Neural crest cell (in vitro differentiated cells): ENCODE measurements at places on chromosomes 3 and 15. TPM values are rescaled to one million over a fixed set of nuclear protein-coding genes. Genes with fewer than 3 reads are reported as not detected.

Gene TEX55
- total RNA-seq = not detected in 2 replicates

Gene SEMA6D
- 11.1 and 11.8 TPM in 2 replicates for total RNA-seq

Gene SOX14
- 0.18 and 0.37 TPM in 2 replicates for total RNA-seq

Gene CHL1
- total RNA-seq = 0.14 and 0.44 TPM in 2 replicates

GRCh38 chr3:189137416-189137815 is 34.4 kb upstream of the TPRG1 start:
- H3K27ac ChIP-seq = no peak overlapping the region
- H3K36me3 ChIP-seq = no peaks in the 10 kb centered on the region
- peaks cover 4% of the 10 kb centered on the region for H3K4me1 ChIP-seq
- peaks cover 2% of the 10 kb centered on the region for H3K27me3 ChIP-seq
- DNase-seq = no peak

DNA sequence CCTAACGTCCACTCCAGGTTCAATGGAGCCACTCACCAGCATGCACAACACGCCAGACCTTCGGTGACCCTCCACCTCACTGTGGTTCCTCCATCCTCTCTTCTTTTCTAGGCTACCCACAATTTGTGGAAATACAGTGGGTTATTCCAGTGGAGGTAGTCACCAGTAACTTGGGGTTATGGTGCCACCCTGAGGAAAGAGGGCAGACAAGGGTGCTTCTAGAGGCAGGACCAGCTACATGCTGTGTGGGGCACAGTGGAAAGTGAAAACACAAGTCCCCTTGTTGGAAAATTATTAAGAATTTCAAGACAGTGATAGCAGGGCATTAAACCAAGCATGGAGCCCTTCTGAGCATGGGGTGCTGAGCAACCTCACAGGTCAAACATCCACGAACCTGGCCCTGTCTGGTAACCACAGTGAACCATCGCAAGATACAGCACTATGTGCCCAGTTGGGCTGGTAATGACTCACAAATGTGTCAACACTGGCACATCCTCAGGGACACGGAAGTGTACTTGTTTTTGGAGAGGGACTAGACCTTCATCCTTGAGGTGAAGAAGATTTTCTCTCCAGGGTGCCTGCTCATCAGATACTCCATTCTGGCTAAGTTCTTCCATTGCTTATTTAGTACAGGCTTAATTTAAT is 166.7 kb downstream of the STT3B start:
- peaks cover 9% of the 10 kb centered on the region for H3K36me3 ChIP-seq
- H3K27ac ChIP-seq = no peak overlapping the region
- no peaks in the 10 kb centered on the region for H3K27me3 ChIP-seq
- H3K4me1 ChIP-seq = no peaks in the 10 kb centered on the region
- no peak overlapping the region for H3K4me3 ChIP-seq
- DNase-seq = no peak

- no peaks in the 10 kb centered on the region for H3K36me3 ChIP-seq
- H3K27ac ChIP-seq = no peak overlapping the region
- H3K4me3 ChIP-seq = no peak overlapping the region
- H3K27me3 ChIP-seq = no peaks in the 10 kb centered on the region
- no peak for DNase-seq
These were observed 975.6 kb downstream of the GBE1 start for GRCh38 chr3:80785875-80786274.

GRCh38 chr3:187725653-187726370 is 19.5 kb downstream of the BCL6 start:
- H3K36me3 ChIP-seq = no peaks in the 10 kb centered on the region
- no peak overlapping the region for H3K27ac ChIP-seq
- H3K4me1 ChIP-seq = no peaks in the 10 kb centered on the region
- no peak for DNase-seq
- H3K27me3 ChIP-seq = no peaks in the 10 kb centered on the region

DNA sequence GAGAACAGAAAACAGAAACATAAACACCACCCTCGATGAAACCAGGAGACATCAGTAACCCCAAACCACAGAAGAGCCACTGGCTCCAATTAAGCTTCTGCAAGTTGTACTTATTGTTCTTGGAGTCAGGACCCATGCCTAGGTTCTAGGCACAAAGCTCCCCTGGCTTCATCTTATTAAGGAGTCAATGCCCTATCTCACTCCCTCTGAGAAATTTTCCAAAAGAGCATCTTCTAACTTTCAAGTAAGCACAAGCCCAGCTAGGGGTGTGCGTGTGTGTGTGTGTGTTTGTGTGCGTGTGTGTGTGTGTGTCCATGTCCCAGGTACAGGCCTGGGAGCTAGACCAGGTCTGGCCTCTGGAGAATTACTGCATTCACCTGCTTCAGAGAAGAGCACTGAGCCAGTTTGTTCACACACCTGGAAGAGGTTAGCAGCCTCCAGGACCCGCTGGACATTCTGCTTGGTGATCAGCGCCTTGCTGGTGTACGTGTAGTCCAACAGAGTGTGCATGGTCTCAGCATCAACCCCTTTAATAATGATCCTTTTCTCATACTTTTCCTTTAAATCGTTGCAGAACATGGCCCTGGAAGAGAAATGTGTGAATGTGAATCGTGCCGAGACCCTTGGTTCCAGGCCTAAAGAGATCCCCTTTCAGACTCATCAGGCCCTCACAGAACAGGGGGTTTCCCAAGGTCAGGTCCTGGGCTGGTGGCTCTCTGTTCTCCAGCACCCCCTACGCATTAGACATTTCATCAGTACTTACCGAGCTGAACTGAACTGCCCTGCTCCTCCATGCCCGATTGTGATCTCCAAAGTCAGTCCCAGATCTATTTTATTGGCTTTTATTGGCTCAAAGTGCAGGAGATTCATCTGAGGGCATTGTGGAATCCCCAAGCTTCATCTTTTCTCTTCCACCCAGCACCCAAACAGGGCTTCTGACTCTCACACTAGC is 27.8 kb downstream of the KLHL6 start:
- H3K4me1 ChIP-seq = peaks cover 6% of the 10 kb centered on the region
- no peaks in the 10 kb centered on the region for H3K27me3 ChIP-seq
- no peak for DNase-seq
- no peaks in the 10 kb centered on the region for H3K36me3 ChIP-seq
- H3K27ac ChIP-seq = peak overlapping the region; percentile 5

DNA sequence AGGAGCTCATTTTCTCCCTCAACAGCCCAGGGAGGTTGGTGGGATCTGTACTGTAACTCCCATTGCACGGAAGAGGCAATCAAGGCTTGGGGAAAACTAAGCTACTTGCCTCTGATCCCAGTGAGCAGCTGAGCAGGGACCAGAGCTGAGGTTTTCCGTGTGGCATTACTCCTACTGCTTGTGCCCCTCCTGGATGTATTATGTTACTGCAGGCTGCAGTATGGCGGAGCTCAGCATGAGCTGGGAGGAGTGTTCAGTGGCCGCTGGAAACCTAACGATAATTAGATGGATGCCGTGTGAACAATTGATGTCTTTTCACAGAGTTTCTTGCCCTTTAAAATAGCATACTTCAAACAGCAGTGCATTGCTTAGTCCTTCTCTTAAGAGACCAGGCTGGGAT is 2.0 kb upstream of the TPRG1 start:
- no peak overlapping the region for H3K27ac ChIP-seq
- no peak overlapping the region for H3K4me3 ChIP-seq
- H3K27me3 ChIP-seq = no peaks in the 10 kb centered on the region
- DNase-seq = no peak
- no peaks in the 10 kb centered on the region for H3K36me3 ChIP-seq
- H3K4me1 ChIP-seq = peaks cover 3% of the 10 kb centered on the region

- no peaks in the 10 kb centered on the region for H3K27me3 ChIP-seq
- H3K36me3 ChIP-seq = peaks cover 10% of the 10 kb centered on the region
- no peak for DNase-seq
- peaks cover 40% of the 10 kb centered on the region for H3K4me1 ChIP-seq
These were observed 1.8 kb downstream of the EPM2AIP1 start for GRCh38 chr3:36991147-36991546.

- H3K27ac ChIP-seq = no peak overlapping the region
- no peak overlapping the region for H3K4me3 ChIP-seq
- H3K4me1 ChIP-seq = no peaks in the 10 kb centered on the region
- H3K36me3 ChIP-seq = peaks cover 3% of the 10 kb centered on the region
- no peak for DNase-seq
- H3K27me3 ChIP-seq = no peaks in the 10 kb centered on the region
These were observed 694.5 kb upstream of the BCHE start for GRCh38 chr3:166531730-166532129.

DNA sequence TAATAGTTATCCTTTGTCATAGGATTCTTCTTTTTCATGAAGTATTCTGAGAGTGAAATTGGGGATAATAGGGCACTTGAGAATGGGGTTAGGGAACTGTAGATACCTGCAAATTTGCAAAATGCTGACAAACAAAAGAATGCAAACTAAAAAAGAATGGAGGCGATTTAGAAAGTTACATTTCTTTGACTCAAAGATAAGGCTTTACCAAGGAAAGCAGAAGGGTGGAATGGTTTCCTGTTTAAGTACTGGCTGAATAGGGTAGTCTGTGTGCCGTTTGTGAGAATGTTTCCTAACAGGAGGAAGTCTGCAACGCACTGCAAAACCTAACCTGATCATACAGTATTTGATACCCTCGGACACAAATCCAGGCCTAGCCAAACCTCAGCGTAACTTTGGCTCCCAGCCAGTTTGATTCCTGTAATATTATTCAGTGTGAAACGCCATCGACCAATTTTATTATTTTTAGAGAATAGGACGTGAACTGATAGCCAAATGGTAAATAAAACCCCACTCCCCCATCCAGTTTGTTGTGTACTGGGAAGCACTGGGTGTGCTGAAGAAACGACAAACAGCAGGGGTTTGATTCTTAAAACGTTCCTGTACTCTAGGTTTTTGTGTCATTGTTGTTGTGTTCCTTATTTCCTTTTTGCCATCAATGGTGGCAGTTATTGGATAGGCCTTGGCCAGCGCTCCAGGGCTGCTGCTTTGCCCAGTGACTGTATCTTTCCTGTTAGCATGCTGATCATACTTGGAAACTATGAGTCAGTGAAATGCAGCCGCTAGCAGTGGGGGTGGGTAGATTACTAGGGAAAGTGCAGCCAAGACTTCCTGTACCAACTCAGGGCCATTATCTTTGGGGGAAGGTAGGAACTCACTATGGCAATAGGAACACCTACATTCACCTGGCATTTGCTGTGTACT is 148.0 kb upstream of the TBL1XR1 start:
- peak overlapping the region; percentile 95 for H3K27ac ChIP-seq
- no peaks in the 10 kb centered on the region for H3K27me3 ChIP-seq

DNA sequence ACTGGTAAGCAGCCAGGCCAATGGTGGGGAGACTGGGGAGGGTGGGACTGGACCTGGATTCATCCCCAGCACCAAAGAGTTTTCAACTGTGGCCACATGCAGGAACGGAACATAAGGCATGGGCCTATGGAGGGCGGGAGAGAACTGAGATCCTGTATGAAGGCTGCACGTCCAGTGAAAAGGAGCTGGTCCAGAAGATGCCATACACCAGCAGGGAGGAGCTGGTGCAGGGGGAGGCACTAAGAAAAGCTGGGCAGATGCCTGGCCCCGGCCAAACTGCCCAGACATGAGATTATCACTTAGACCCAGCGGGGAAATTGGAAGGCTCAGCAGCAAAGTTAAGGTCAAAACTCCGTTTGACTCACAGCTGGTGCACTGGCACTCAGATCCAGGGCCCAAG is 58.1 kb upstream of the MCF2L2 start:
- H3K4me1 ChIP-seq = peaks cover 9% of the 10 kb centered on the region
- H3K27me3 ChIP-seq = no peaks in the 10 kb centered on the region
- no peak for DNase-seq
- H3K36me3 ChIP-seq = no peaks in the 10 kb centered on the region
- H3K27ac ChIP-seq = no peak overlapping the region

DNA sequence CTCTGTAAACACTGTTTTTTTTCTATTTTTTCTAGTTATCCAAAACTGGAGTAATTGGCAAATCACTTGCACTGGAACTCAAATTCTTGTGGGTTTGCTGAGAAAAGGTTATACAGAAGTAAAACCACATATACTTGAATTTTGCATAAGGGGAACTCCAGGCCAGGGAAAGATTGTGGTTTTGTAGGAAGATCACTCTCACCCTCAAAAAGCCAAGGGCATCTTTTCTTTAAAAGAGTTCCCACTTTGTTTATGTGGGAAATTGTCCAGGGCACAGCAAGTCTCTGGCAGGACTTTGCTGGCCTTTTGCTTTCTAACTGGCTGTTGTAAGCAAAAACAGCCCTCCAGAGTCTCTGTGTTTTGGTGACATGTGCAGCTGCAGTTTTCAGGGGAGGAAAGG is 340.3 kb upstream of the RBMS3 start:
- DNase-seq = no peak
- peak overlapping the region; percentile 84 for H3K27ac ChIP-seq
- peaks cover 5% of the 10 kb centered on the region for H3K4me1 ChIP-seq
- H3K4me3 ChIP-seq = no peak overlapping the region

DNA sequence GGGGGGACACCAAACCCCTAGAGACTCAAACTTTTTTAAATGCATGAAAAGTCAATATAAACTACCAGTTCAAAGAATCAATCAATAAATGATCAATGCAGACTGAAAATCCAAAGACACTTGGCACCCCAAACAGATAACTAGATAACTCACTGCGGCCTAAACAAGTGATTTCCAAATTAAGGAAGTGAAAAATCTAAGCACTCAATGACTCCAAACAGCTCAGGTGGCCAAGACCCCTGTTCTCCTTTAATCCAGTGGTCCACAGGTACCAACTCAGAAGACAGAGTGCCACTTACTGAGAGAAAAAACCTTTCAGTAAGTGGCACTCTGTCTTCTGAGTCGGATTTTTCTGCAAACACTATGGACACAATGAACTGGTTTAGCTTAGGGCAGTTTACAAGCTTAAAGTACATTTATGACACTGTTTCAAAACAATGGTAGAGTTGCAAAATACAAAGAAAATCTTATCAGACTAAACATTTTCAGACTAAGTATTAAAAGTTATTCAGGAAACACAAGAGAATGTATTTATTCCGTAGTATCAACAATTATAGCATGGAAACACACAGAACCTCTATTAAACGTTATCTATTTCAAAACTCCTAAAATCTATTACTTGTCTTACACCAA is 4.7 kb downstream of the DLG1 start:
- peaks cover 32% of the 10 kb centered on the region for H3K4me1 ChIP-seq
- no peak for DNase-seq
- H3K36me3 ChIP-seq = peaks cover 12% of the 10 kb centered on the region
- H3K27ac ChIP-seq = no peak overlapping the region

DNA sequence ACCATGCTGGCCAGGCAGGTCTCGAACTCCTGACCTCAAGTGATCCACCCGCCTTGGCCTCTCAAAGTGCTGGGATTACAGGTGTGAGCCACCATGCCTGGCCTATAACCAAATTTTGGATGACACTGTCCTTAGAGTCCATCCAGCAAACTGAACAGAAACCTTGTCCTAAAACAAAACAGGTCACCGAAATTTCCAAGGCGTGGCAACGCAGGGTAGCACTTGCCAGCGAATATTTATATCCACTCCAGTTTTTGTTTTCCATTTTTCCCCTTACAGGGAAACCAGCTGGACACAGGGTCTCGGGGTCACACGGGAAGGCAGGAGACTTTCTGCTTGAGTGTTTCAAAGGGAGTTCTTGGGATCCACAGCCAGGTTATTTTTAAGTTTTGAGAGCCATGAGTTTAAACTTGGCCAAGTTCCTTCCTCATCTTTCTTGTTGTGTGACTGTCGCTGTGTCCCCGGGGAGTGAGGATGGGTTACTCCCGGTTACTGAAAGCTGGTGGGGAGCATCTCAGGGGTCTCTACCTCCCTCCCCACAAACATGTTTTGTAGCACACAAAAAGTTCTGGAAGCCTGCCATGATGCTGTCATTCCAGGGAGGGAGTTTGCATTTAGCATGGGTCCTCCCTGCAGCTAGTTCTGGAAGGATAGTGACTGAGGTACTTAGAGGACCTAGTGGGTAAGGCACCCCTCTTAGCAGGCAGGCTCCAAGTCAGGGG is 12.6 kb downstream of the LIMD1 start:
- H3K27ac ChIP-seq = no peak overlapping the region
- H3K36me3 ChIP-seq = no peaks in the 10 kb centered on the region
- H3K4me1 ChIP-seq = peaks cover 32% of the 10 kb centered on the region
- no peaks in the 10 kb centered on the region for H3K27me3 ChIP-seq
- DNase-seq = no peak

- H3K27ac ChIP-seq = no peak overlapping the region
- no peaks in the 10 kb centered on the region for H3K27me3 ChIP-seq
- peak overlapping the region; percentile 96 for H3K4me3 ChIP-seq
These were observed 1.0 kb downstream of the DTWD1 start for GRCh38 chr15:49621887-49622286.
